ENCODE measurements at places on chromosomes 2 and 18.

DNA sequence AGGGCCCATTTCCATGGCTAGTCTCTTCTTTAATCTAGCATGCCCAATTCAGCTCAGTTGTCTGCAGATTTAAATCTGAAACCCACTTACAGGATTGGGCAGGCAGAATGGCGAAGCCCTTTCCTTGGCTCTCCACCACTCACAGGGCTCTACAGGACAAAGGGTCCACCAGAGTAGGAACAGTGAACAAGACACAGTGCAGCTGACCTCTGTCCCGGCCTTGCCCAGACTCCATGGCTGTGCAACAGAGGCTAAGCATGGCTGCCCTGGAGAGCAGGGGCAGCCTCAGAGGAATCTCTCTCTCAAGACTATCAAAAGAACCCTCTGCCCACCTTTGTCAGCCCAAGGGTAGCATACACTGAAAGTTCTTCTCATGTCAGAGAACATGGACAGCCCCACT lies 9.7 kb upstream of the ATP6V1B1 start:
- DNase-seq = no peak

DNA sequence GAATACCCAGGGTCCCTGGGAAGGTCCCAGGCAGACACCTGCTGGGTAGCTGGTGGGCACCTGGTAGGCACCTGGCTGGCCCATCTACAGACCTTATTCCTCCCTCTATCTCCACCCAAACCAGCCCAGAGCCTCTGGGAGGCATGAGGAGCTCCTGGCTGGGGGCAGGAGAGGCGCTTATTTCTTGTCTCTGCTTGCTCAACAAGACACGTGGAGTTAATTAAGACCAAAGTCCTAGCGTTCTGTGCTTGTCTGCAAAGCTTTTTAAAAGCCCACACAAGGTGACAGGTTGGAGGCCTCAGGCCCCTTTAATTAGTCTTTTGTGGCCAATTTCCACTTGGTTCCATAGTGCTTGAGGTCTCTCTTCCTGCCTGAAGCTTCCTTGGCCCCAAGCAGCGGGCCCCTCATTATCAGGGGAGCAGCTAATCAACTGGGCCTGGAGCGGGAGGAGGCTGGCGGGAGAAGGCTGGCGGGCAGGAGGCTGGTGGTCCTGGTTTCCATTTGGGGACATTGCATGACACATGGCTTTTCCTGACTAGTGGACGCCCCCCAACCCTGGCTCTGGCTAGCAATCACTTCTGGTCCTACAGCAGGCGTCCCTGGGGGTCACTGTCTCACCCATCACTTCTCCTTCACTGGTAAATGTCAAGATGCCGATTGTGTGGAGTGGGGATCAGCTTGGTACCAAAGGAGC lies 65.4 kb upstream of the HDAC4 start:
- no peak for DNase-seq

- no peak for DNase-seq
These were observed 295 bp upstream of the MTX2 start for GRCh38 chr2:176268976-176269318.

DNA sequence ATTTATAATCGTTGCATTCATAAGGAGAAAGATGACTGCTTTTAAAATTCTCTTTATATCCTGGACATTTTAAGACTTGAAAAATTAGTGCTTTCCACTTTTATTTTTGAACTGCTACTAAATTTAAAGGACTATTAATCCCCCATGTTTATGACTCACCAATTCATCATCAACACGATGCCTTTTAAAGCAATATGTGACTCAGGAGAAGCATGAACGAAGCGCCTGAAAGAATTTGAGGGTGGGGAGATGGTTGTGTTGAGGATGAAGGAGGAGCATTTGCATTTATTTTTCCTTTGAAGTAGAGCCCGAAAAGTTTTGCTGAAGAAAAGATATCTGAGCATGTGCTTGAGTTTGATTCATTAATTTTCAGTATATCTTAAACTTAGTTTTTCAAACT lies 192.2 kb upstream of the LRRTM1 start:
- DNase-seq = no peak

GRCh38 chr2:6554466-6554865 lies 311.2 kb downstream of the CMPK2 start:
- DNase-seq = no peak

GRCh38 chr18:36078751-36079529 lies 11.6 kb upstream of the RPRD1A start:
- no peak for DNase-seq

GRCh38 chr18:23967321-23968089 lies 47.0 kb upstream of the TTC39C start:
- DNase-seq = no peak

DNA sequence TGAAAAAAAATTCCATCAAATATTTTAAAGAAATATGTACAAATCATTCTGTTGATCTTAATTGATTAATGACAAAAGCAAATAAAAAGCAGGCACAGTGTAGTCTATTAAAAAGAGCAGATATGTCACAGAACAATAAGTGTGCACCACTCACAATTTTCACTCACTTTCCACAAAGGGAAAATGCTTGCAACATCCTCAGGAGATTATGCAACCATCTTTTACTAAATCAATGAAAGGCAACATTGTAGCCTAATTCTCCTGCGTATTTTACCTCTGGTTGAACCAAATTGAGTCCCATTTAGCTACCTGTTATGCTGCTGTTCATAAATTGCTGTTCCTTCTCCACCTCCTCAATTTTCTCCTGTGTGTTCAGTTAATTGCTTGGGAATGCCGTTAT lies 1346.8 kb upstream of the PIK3C3 start:
- no peak for DNase-seq

DNA sequence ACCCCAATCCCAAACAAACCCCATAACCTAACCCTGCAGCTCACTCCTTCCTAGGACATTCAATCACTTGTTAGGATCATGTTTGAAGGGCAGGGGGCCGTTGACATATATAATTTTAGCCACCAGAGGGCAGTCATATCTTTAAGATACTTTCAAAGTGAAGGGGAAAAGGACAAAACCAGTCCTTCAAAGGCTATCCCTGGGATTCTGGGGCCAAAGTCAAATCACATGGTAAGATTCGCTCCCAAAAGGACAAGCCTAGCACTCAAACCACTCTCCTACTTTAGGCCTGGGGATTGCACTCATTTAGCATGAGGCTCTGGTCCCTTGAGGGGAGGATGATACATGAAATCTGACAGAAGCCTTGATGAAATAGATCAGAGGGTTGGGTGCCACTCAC lies 44.6 kb downstream of the HAUS1 start:
- DNase-seq = no peak

- no peak for DNase-seq
These were observed 2.0 kb downstream of the NAGK start for GRCh38 chr2:71070294-71071093.

GRCh38 chr2:232142049-232142448 lies 180.5 kb downstream of the DIS3L2 start:
- DNase-seq = no peak

DNA sequence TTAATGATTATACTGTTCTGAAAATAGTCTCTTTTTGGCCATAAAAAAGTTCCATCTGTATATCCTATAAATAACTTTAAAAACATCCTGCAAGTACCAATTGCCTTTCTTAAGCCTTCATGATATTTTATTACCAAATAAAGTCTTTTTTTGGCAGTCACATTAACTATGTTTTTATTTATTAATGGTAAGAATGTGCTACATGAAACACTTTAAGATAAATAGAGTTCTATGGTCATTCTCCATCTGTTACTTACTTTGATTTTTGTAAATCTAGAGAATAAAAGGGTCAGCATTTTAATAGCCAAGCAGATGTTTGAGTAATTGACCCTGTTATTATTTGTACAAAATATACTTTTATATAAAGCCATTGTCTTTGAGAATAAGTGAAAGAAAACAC lies 52.6 kb downstream of the LCLAT1 start:
- DNase-seq = no peak

DNA sequence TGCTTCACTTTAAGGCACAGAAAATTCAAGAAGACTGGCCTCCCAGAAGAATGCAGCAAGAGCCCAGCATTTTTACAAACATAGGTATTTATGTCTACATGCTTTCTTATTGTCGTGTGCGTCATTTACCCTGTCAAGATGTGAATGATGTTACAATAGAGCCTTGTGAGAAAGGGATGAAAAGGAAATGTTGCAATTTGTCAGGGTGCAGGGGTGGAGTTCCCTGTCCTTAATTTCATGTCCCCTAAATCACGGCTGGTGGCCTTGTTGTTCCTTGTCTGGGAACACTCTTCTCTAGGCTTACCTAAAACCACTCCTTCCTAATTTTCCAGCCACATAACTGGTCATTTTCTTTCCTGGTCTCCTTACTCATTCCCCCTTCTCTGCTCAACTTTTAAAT lies 194.2 kb downstream of the TXNL1 start:
- no peak for DNase-seq

GRCh38 chr2:68463287-68463877 lies 3.7 kb downstream of the FBXO48 start:
- no peak for DNase-seq

GRCh38 chr2:67993329-67993728 lies 69.5 kb downstream of the C1D start:
- DNase-seq = no peak

DNA sequence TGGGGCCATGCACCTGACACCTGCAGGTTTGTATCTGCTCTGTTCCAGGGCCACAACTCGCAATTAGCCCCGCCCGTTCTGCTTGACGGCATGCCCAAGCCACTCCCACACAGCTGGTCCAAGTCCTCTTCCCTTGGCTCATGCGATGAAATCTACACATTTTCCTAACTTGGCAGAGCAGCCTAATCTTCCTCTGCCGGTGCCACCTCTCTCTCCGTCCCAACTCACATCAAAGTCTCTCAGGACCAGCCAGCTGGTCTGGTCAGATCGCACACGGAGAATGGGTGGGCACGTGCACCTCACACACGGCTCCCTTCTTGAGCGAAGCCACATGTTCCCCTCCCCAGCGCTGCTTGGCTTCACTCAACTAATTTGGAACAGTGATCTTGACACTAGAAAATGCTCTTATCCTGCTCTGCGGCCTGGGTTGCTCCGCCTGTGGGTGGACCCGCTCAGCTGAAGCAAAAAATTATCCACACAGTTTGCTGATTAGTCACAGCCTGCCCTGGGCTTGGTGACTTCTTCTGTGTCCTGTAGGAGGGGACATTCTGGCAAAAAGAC lies 176.7 kb downstream of the NRP2 start:
- no peak for DNase-seq

DNA sequence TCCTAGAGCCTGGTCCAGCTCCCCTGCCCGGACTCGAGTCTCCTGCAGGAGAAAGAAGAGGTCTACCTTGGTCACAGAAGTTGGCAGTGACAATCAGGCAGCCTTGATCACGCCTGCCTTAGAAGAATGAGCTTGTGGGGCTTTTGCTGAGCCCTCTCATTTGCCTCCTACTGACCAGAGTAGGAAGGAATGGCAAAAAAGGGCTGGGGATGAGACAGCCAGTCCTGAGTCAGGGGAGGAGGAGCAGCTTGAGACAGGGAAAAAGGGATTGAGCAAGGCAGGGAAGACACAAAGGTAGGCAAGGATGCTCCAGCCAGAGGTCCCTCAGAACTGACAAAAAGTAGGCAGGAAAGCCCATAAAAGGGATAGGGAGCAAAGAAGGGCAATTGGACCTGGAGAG lies 6.0 kb downstream of the WDR54 start:
- DNase-seq = no peak

DNA sequence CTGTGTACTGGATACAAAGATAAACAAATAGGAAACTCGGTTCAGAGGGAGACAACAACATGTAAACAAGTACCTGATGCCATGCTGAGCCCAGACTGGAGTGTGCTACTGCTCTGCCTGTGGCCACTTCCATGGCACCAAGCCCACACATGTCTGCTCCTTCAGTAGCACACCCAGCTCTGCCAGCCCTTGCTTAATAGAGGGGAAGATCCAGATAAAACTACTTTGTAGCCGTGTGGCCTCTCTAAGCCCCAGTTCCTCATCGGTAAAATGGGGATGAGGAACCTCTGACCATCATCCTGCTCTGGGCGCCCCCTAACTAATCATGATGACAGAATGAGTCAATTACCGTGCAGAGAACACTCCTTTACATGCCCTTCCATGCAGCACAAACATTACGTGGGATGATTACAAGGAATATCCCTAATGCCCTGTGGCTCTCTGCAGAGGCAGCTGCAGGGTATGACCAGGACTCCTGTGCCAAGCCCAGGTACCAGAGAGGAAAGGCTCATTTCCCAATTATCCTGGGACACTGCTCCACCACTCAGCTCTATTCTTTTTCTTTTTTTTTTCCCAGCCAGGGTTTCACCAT lies 34.9 kb downstream of the DNMT3A start:
- DNase-seq = no peak

DNA sequence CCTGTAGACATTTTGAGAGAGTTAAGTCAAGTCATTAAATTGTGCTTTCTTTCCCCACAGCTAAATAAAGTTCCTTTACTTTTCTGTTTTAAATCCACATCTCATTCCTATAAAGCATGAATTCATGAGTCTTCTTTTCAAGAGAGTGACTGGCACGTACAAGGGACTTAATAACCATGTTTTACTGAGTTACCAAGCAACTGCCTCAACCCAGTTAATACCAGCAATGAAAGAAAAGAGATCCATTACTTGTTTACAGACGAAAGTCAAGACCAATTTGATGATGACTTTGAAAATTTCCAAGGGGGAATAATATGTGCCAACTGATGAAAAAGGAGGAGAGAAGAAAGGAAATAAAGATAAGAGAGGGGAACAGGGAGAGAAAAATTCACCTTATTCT lies 1082.5 kb upstream of the GYPC start:
- no peak for DNase-seq

- DNase-seq = no peak
These were observed 8.6 kb upstream of the HPCAL1 start for GRCh38 chr2:10294077-10294476.

DNA sequence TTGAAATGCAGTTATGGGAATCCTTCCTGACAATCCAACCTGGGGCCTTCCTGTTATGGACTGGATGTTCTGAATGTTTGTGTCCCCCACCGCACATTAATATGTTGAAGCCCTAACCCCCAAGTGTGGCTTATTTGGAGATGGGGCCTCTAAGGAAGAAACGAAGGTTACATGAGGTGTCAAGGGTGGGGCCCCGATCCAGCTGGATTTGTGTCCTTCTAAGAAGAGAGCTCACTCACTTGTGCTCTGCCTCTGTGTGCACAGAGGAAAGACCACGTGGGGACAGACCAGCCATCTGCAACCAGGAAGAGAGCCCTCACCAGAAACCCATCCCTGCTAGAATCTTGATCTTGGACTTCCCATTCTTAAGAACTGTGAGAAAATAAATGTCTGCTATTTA lies 44.4 kb downstream of the MAP3K19 start:
- no peak for DNase-seq

DNA sequence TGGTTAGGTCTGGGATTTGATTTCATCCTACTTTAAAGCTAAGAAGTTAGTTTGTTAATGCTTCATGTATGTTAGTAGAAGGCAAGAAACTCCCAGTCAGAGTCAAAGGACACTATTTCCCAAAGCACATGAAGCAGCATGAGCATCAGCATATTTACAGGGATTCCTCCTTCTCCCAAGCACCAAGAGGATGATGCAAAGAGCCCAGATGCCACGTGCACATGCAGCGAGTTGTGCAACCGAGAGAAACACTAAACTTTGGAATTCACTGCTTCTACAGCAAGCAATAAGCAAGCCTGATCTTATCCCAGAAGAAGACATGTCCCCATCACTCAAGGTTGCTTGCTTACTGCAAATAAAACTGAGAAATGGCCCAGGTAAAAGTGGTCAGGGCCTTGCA lies 32.5 kb downstream of the CPO start:
- DNase-seq = no peak

Data from activated T-helper 1 cell treated with anti-CD3 and anti-CD28 coated beads, Interleukin-2, amount 50 U/mL, for 16 hours (primary cell).